ENCODE measurements at places on chromosomes 7 and 10.

GRCh38 chr7:50838675-50839377 lies 56.1 kb upstream of the GRB10 start:
- no peak for DNase-seq

DNA sequence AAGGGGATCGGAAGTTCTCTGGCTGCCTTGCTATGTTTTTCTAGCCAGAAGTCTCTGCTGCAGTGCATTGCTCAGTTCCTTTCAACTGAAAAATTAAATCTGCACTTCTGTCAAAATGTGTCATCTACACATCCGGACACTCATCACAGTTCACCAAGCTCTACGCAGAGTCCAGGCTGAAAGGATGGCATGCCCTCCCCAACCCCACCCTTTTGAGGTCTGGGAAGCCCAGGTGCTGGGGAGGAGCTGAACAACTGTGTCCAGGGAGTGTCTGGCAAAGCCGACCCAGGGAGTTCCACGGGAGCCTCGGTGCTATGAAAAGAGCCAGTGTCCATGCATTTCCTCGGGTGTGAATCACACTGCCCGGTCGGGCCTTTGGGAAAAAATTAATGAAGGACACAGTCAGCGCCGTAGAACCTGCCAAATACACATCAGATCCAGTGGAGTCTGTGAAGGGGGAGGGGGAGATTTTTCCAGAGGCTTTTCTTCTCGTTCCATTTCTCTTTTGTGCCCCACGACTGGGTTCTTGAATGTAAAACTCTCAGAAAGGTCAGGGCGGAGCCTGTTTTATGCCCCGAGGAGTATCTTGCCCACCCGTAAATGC lies 757 bp upstream of the PALS2 start:
- DNase-seq, result no peak

- no peak for DNase-seq
Measured at GRCh38 chr7:55140221-55140940, 121.6 kb downstream of the EGFR start.

- DNase-seq, result no peak
Measured at GRCh38 chr10:17203416-17203815, 1.9 kb upstream of the TRDMT1 start.

GRCh38 chr10:132248455-132249225 lies 59.1 kb downstream of the STK32C start:
- DNase-seq, result peak; percentile 56

- DNase-seq, result no peak
Measured at GRCh38 chr7:100493476-100494264, 9.9 kb downstream of the NYAP1 start.

DNA sequence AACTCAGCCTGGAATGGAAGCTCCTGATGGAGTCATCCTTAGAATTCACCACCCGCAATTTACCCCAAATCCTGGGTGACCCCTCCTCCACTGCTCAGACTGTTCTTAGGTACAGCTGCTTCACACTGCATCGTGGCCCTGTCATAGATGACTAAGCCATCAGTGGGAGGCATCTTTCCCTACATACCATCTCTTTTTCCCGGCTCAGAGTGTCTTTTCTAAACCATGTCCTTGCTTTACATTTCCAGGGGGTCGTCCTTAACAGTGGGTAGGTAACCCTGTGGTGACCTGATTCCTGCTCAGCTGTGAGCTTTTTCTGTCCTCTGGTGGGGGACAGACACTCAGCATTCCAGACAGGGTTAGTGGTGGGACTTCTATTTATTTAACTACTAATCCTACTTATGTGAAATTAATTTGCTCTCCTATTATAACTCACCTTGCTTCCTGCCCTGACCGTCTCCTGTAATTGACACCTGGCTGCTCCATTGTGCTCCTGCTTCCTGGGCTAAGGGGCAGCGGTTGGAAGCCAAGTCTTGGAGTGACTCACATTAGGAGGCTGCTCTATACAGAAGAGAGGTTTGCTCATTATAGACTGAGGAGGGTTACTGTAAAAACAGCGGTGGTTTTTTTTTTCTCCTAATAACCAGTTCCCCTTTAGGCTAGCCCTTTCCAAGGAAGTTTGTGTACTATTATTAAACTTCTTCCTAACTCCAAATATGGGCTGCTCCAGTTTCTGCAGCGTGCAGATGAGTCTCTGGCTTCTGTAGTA lies 40.6 kb downstream of the PYROXD2 start:
- no peak for DNase-seq

DNA sequence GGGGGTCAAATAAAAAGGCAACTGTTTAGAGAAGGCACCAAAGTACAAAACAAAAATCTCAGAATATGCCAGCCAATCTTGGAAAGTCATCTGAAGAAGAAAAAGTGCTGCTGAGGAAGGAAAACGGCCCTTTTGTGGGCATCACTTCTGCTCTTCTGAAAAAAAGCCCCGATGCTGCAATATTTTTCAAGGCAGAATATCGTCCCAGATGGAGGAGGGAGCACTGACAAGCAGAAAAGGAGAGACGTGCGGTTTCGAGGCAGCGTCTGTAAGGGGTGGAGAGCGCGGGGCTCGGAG lies 959 bp upstream of the ATRNL1 start:
- DNase-seq, result no peak

DNA sequence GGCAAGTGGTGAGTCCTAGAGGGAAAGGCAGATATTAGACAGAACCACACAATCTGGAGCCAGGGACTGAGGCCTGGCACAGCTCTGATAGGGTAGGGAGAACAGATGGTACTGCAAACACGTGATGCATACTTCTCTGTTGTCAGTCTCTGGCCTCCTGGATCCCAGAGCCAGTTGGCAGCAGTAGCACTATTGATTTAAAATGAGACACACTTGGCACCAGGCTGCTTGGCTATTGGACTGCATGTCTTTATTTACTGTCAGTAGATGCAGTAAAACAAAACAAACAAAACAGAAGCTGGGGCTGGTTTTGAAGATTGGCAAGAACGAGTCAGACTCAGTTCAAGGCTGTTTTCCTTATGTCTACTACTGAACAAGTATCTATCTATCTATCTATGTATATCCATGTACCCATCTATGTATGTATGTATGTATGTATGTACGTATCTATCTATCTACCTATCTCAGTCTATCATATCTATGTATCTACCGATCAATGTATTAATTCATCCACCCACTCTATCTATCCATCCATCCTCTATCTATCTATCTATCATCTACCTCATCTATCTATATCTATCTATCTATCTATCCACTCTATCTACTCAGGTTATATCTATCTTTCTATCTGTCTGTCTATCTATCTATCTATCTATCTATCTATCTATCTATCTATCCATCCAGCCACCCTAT lies 23.4 kb upstream of the MGAM2 start:
- no peak for DNase-seq

- DNase-seq, result no peak
Measured at GRCh38 chr10:69662901-69663300, 32.9 kb downstream of the FAM241B start.

DNA sequence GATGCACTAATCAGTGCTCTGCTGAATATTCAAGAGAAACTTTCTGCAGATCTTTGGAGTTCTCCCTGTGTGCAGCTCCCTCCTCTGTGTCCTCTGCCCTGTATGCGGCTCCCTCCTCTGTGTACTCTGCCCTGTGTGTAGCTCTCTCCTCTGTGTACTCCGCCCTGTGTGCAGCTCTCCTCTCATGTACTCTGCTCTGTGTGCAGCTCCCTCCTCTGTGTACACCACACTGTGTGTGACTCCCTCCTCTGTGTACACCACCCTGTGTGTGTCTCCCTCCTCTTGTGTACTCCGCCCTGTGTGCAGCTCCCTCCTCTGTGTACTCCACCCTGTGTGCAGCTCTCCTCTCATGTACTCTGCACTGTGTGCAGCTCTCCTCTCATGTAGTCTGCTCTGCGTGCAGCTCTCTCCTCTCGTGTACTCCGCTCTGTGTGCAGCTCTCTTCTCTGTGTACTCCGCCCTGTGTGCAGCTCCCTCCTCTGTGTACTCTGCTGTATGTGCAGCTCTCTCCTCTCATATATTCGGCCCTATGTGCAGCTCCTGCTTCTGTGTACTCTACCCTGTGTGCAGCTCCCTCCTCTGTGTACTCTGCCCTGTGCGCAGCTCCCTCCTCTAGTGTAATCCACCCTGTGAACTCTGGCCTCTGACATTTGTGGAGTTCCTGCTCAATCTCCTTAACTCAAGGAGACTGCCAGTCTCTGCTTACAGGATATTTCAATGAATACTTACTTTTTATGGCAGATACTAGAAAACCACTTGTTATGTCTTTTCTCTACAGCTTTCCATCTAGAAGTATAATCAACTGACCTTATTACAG lies 280.4 kb downstream of the GLRX3 start:
- DNase-seq, result no peak

DNA sequence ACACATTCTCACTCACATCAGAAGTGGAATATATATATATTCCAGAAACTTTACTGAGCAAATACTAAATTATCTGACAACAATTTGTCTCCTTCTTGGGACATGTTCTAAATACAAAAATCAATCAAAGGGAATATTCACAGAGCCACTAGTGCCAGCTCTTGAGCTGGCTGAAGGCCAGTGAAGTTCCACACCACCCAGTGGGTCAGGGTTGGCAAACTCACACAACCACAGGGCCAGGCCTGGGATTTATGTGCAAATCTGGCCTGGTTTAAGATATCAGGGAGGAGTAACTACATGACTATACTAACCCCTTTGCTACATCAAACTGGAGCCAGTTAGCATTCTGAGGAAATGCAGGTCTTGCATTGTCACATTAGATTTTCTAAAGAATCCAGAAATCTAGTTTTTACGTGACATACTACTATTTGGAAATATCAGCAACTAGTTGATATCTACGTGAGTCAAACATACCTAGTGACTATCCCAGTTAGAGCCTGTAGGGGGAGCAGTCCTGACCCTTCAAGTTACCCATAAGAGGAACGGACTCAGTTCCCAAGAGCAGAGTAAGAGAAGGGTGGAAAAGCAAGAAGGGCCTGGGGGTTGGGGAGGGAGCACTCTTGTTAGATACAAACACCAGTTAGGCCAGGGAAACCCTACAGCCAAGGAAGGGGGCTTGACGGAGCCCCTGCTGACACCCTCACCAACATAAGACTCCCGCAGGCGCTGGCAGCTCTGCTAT lies 600.4 kb downstream of the KCNMA1 start:
- DNase-seq, result no peak

- no peak for DNase-seq
Measured at GRCh38 chr7:31126976-31127375, 74.9 kb downstream of the ADCYAP1R1 start.

DNA sequence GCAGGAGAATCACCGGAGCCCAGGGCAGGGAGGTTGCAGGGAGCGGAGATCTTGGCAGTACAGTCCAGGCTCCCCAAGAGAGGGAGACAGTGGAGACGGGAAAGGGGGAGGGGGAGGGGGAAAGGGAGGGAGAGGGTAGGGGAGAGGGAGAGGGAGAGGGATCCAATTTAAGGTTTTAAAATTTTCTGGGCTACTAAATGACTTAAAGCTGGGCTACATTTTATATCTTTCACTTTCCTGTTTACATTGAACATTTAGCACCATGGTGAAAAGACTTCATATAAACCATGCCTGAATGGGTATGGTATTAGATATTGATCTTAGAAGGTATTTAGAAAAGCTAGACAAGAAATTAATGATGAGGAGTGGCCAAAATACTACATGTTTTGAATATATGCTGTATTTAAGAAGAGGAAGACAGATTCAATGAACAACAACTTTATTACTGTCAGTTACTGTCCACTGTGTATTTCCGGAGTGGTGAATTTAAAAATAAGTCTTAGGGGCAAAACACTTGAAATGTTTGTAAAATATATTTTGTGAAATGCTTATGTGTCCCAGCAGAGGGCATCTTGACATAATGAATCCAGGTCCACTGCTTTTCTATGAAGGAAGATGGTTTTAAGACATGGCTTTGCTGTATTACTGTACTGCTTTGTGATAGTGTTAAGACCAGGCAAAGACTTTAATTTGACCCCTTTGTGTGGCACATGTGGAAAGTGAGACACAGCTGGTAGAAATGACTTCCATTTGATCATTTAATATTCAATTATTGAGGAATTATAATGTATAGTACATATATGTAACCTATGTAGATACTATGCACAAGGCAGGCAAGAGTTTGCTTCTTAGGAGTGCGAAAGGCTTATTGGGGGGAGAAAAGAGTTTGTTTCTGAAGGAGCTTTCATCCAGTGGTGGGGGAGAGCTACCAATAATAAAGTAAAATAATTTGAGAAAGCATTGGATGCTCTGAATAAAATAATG lies 52.8 kb downstream of the NRF1 start:
- no peak for DNase-seq
